ENCODE measurements at places on chromosomes 2 and 18. TPM values are rescaled to one million over a fixed set of nuclear protein-coding genes. Genes with fewer than 3 reads are reported as not detected.

CCDC141 gene
- 3.9 TPM for total RNA-seq

KCNIP3 gene
- total RNA-seq, result 10.7 TPM

GRCh38 chr18:57077005-57077765 lies 69.7 kb upstream of the BOD1L2 start:
- DNase-seq, result no peak

DNA sequence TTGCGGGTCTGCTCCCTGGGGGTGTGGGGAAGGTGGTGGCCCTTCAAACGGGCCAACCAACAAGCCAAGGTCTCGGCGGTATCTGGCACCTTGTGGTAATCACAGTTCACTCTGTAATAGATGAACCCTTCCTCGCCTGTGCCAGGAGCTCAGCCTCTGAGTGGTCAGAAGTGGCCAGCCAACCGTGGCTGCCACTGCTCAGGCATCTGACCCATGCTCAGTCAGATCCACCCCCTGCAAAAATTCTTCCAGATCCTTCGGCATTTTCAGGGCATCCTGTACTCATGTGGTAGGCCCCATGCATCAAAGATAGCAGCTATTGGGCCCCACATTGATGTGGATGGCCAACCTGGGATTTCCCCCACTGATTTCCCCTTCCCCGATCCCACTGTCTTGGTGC lies 39.6 kb upstream of the SERPINE2 start:
- no peak for DNase-seq

APCDD1 gene
- total RNA-seq, result 10.9 TPM

CHAC2 gene
- 1.3 TPM for total RNA-seq

- DNase-seq, result no peak
Measured at GRCh38 chr2:216428618-216429350, 16.5 kb downstream of the SMARCAL1 start.

DNA sequence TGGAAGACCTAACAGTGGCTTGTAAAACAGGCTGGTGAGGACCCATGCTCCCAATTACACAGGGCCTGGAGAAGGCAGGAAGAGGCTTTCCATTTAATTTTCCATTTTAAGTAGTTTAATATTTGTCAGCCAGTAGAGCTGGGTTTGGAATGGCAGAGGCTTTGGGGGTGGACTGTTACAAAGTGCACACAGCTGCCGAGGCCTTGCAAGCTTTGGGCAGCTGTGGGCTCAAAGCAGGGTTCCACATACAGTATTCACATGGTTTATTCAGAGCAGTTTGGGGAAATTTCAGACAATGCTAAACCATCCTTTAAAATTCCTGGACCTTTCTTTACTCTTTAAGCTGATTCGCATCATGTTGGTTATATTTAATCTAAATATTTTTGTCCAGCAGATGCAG lies 132.6 kb downstream of the WDSUB1 start:
- no peak for DNase-seq

GRCh38 chr2:222982909-222983265 lies 69.1 kb upstream of the KCNE4 start:
- DNase-seq, result no peak

- peak; percentile 87 for DNase-seq
Measured at GRCh38 chr2:120441744-120442471, 96.0 kb downstream of the INHBB start.

PARD6G gene
- 3.8 TPM for total RNA-seq

- no peak for DNase-seq
Measured at GRCh38 chr2:69087912-69088240, 74.9 kb downstream of the ANTXR1 start.

DYNAP gene
- not detected for total RNA-seq

LBX2 gene
- 0.75 TPM for total RNA-seq

DNA sequence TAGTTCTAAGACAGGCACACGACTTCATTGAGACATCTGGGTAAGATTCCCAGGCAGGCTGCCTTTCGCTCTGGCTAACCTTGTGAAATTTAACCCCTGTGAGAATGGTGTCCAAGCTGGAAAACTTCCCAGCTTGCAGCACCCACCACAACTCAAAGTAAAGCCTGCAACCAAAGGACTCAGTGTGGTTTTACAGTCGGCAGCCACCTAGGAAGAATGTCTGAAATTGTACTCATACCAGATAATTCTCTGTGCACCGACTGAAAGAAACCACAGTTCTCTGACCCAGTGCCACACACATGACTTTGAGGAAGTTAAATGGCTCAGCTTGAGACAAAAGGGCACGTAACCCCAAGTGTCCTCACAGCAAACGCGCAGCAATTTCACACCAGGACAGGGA lies 125.7 kb downstream of the RBMS1 start:
- no peak for DNase-seq

- DNase-seq, result no peak
Measured at GRCh38 chr18:46311491-46311890, 207.3 kb downstream of the HAUS1 start.

DNA sequence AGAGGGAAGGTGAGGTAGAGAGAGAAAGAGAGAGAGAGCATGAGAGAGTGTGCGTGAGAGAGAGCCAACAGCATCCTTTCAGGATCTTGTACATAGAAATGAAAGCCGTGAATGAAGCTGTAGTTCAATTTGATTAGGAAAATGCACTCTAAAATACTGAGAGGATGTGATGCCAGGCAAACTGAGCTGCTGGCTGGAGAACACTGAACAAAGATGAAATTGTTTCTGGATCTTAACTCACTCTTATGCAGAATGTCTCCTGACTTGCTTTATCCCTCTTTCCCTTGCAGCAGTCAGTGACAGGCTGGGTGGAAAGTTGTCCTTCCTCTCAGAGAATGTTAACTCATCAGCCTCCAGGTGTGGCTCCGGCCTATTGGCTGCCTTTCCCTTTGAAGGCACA lies 10.7 kb downstream of the LYPD1 start:
- DNase-seq, result no peak

Data from aorta (tissue), 5 donors.